ENCODE measurements at places on chromosomes 5 and 9. TPM values are rescaled to one million over a fixed set of nuclear protein-coding genes. Genes with fewer than 3 reads are reported as not detected.

DNA sequence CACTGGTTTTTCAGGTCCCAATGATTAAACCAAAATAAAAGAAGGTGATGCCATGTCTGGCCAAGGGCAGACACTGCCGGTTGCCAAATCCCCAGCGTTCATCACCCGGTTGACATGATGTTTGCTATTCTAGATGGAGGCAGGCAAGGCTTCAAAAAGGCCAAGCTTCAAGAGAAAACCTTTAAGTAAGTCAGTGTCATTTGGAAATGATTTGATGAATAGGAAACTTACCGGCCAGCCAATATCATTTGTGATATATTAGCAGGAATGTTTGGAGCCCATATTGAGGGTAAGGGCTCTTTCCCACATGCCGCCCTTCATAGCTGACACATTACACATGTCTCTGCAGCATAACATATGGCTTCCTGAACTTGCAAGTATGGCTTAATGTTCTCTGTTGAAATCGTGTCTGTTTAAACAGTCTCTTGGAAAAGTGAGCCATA lies 89.5 kb upstream of the TTC23L start:
- no peak for DNase-seq

Gene NAA35
- 25.8 TPM for total RNA-seq

Gene KIF12
- total RNA-seq: 4.3 TPM

DNA sequence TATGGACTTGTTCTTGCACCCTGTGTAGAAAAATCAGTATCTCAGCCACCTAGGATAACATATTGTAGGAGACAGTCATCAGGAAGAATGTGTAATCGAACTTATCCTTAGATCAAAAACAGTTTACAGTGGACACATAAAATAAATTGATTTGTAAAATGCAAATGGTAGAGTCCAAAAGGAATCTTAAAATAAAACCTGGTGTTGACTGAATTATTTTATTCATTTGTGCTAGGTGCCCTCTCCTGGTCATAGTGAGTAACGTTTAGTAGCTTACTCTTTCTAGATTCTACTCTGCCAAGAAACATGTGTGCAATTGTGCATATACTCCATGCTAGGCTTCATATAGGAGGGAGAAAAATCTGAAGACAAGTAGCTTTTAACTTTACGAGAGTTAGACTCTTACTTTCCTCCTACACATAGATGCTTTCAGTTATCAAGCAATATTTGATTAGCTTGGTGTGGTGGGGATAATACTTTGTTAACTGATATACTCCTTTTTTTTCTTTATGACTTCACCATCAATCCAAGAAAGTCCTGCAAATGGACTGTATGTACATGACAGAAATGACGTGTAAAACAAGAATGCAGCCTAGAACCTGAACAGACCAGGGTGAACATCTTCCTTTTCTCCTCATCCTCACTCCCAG lies 23.7 kb upstream of the LOX start:
- DNase-seq: peak; percentile 60

- peak; percentile 72 for DNase-seq
Observed at GRCh38 chr9:121700165-121700831, 48.9 kb downstream of the DAB2IP start.

GRCh38 chr9:81833563-81834345 lies 94.5 kb upstream of the SPATA31D4 start:
- DNase-seq: no peak

Gene TOR2A
- 23.5 TPM for total RNA-seq

GRCh38 chr5:17308326-17309065 lies 91.1 kb downstream of the BASP1 start:
- DNase-seq: no peak

Gene GOLGA2
- total RNA-seq: 48.4 TPM

Gene PHF24
- total RNA-seq: 0.14 TPM
